ENCODE measurements at places on chromosomes 16 and 17. TPM values are rescaled to one million over a fixed set of nuclear protein-coding genes. Genes with fewer than 3 reads are reported as not detected.

GRCh38 chr17:81452551-81452950 lies 57.3 kb downstream of the BAHCC1 start:
- no peaks in the 10 kb centered on the region for H3K4me1 ChIP-seq
- no peak for DNase-seq
- H3K4me3 ChIP-seq, result no peak overlapping the region
- H3K27ac ChIP-seq, result no peak overlapping the region

DNA sequence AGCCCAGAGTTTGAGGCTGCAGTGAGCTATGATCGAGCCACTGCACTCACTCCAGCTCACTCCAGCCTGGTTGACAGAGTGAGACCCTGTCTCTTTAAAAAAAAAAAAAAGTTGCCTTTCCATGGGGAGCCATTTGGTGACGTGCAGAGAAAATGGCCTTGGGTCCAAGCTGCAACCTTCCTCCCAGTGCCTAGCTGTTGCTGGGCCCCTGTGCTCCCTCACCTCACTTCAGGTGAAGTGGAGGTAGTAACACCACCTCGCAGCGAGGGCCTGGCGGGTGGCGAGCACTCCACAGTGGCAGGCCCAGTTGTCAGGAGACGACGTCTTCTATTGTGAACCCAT lies 17.4 kb downstream of the SYT17 start:
- no peaks in the 10 kb centered on the region for H3K36me3 ChIP-seq
- DNase-seq, result no peak
- no peak overlapping the region for H3K4me3 ChIP-seq
- no peaks in the 10 kb centered on the region for H3K4me1 ChIP-seq

GRCh38 chr16:88924834-88925539 lies 52.0 kb downstream of the CBFA2T3 start:
- peaks cover 62% of the 10 kb centered on the region for H3K4me1 ChIP-seq
- no peak overlapping the region for H3K4me3 ChIP-seq
- no peaks in the 10 kb centered on the region for H3K36me3 ChIP-seq

DNA sequence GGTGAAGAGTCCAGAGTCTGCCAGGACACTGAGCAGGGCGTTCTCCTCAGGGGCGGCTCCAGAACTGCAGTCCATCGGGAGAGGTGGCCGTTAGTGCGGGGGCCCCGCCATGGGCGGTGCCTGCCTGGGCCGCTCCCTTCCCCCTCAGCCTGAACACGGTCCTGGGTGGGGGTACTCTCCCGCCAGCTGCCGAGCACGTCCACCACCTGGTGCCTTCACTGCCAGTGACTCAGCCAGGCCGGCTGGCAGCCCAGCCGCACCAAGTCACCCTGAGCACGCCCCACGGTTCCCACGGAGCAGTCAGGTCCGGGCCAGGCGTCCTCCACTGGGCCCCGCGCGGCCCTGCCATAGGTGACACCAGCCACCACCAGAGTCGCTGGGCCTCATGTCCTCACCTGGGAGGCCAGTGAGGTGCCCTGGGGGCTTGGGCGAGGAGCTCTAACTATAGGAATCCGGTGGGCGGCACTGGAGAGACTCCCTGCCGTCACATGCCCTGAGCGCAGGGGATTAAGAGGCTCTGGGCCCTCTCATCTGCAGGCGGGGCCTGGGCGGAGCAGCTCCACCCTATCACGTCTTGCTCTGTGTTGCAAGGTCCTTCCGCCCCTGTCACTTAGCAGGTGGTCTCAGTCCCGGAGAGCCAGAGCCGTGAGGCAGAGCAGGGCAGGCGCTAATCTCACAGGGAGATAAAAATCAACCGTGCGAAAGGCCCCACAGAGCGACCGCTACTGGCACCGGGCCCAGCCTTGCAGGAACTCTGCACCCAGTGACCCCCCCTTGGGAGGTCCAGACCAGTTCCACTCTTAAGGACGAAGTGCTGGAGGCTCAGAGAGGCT lies 14.3 kb downstream of the PIEZO1 start:
- no peaks in the 10 kb centered on the region for H3K27me3 ChIP-seq
- DNase-seq, result no peak
- H3K36me3 ChIP-seq, result no peaks in the 10 kb centered on the region
- H3K4me3 ChIP-seq, result peak overlapping the region; percentile 36
- peaks cover 83% of the 10 kb centered on the region for H3K4me1 ChIP-seq
- peak overlapping the region; percentile 86 for H3K27ac ChIP-seq

GRCh38 chr17:34171245-34171818 lies 83.8 kb upstream of the CCL2 start:
- H3K4me1 ChIP-seq, result peaks cover 3% of the 10 kb centered on the region
- no peak overlapping the region for H3K4me3 ChIP-seq
- no peak overlapping the region for H3K27ac ChIP-seq
- no peak for DNase-seq

DNA sequence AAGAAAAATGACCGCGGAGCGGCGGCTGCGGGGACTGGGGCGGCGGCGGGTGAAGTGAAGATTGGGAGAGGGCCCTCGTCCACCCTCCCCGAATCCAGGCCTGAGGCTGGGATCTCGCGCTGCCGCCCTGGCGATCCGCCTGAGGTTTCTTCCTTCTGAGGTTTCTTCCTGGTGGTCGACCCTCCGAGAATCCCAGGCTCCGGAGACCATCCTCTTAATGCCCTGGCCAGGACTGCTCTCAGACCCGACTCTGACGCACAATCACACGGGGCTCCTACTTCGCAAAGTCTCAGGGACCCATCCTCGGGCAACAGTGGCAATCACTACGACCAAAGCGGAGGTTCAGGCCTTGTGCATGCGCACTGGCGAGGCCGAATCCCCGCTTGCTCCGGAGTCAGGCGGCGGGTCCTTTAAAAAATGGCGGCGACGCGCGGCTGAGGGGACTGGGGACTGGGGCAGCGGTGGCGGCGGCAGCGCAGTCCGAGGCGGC lies 18.0 kb upstream of the KCNJ18 start:
- no peaks in the 10 kb centered on the region for H3K4me1 ChIP-seq
- H3K4me3 ChIP-seq, result no peak overlapping the region
- DNase-seq, result peak; percentile 82
- no peaks in the 10 kb centered on the region for H3K36me3 ChIP-seq
- H3K27me3 ChIP-seq, result no peaks in the 10 kb centered on the region
- no peak overlapping the region for H3K27ac ChIP-seq

- H3K4me3 ChIP-seq, result peak within 1 kb of the TSS; percentile 50
- no peaks in the 10 kb centered on the region for H3K27me3 ChIP-seq
- H3K4me1 ChIP-seq, result peaks cover 42% of the 10 kb centered on the region
- peaks cover 14% of the 10 kb centered on the region for H3K36me3 ChIP-seq
- H3K27ac ChIP-seq, result peak within 1 kb of the TSS; percentile 89
Measured at GRCh38 chr17:76027159-76027839, at the start of gene EVPL. Gene EVPL (minus strand): TSS chr17:76027306. CDS start chr17:76027198, 108 bp downstream.

GRCh38 chr16:10609402-10609774 lies 29.0 kb upstream of the EMP2 start:
- no peaks in the 10 kb centered on the region for H3K36me3 ChIP-seq
- peaks cover 6% of the 10 kb centered on the region for H3K4me1 ChIP-seq
- no peak for DNase-seq

DNA sequence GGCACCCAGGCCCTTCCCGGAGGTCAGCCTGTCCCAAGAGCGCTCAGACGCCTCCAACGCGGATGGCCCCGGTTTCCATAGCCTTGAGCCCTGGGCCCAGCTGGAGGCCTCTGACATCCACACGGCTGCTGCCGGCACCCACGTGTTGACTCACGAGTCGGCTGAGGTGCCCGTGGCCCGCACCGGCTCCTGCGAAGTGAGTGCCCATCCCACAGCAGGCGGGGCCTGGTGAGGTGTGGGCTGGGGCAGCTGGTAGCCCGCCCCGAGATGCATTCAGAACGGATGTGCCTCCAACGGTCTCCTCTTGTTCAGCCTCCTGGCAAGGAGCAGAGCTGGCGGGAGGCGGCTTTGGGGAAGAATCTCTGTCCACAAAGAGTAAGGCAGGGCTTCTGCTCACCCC lies 2.7 kb downstream of the WDR90 start:
- peaks cover 38% of the 10 kb centered on the region for H3K4me1 ChIP-seq
- no peak for DNase-seq
- H3K27ac ChIP-seq, result no peak overlapping the region
- no peaks in the 10 kb centered on the region for H3K27me3 ChIP-seq

DNA sequence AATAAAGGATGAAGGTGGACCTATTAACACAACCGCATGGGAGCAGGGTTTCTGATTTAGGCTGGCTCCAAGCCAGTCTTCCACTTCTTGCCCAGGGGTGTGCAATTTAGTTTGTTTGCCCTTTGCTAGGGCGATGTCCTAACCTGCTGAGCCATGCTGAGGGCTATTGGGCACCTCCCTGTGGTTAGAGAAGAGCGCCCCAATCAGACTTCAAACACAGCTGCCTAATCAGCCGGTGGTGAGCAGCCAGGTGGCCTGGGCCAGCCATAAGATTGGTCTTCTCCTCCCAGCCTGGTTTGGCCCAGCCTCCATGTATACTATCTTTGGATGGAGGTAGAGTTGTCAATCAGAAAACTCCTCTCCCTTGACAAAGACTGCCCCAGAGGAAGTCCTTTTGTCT lies 15.7 kb downstream of the TMEM94 start:
- H3K36me3 ChIP-seq, result peaks cover 27% of the 10 kb centered on the region
- no peak overlapping the region for H3K27ac ChIP-seq
- no peak overlapping the region for H3K4me3 ChIP-seq
- no peak for DNase-seq
- no peaks in the 10 kb centered on the region for H3K27me3 ChIP-seq

GRCh38 chr17:81549031-81549557 lies 3.1 kb downstream of the FAAP100 start:
- no peak for DNase-seq
- no peaks in the 10 kb centered on the region for H3K27me3 ChIP-seq
- no peak overlapping the region for H3K4me3 ChIP-seq
- no peak overlapping the region for H3K27ac ChIP-seq

DNA sequence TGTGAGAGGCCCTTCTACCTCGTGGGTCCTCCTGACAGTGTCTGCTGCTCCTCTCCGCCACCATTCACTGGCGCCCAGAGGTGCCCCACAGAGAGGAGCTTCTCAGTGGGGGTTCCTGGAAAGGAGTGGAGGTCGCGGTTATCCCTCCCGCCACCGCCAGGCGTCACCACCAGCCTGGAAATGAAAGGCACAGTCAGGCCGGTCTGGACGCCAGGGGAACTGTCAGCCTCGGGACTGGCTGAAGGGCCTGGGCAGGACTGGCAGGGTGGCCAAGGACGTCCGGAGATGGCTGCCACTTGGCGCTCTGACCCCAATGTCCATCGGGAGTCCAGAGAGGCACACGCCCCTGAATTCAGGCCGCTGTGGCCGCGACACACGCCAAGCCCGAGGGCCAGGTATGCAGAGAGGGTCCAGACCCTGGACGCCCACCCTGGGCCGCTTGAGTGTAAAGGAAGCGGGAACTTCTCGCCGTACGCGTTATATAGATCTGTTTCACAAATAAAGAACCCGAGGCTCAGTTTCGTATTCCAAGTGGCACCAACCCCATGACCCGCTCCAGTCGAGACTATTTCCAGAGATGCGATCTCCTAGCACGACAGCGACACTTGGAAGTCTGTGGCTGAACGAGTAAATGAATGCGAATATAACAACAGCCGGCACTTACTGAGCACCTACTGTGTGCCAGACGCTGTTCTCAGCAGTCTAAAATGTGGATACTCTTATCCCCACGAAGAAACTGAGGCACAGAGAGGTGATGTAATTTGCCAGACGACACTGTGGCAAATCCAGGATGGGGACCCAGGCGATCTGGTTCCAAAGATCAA lies 7.6 kb upstream of the NXPH3 start:
- H3K27ac ChIP-seq, result no peak overlapping the region
- H3K36me3 ChIP-seq, result no peaks in the 10 kb centered on the region

DNA sequence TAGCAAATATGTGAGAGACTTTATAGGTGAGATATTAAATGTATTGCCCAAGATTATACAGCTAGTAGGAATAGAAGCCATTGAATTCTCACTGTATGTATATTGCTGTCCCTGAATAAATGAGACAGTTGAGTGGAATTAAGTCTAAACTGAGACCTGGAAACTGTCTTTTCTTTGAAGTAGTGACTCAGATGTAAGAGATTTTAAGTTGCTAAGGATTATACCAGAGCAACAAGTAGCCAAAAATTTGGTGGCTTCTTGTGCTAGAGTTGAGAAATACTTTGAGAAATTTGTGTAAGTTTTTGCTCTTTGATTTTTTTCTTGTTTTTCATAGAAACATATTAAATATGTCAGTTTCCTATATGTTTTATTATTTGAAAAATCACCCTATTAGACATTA lies 58.7 kb downstream of the TANC2 start:
- no peaks in the 10 kb centered on the region for H3K4me1 ChIP-seq
- H3K4me3 ChIP-seq, result no peak overlapping the region
- H3K27ac ChIP-seq, result no peak overlapping the region
- DNase-seq, result no peak

DNA sequence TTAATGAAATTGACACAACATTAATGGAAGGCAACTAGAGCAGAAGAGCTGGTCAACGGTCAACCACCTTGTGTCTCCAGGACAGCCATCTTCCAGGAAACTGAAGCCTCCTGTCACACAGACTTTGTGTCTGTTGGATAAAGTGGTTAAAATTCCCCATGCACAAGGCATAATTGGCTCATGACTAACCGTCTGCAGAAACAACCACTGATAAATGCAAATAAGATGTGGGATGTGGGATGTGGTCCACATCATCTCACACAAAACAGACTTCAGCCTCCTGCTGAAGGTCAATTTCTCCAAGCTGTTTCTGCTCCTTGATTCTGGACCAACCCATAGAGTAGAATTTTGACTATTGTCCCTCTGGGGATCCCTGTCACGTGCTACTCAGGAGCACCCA lies 26.9 kb upstream of the XYLT1 start:
- H3K27me3 ChIP-seq, result peaks cover 4% of the 10 kb centered on the region
- H3K4me3 ChIP-seq, result no peak overlapping the region
- DNase-seq, result no peak
- no peak overlapping the region for H3K27ac ChIP-seq

GRCh38 chr16:21943571-21943970 lies 9.6 kb upstream of the UQCRC2 start:
- no peak for DNase-seq
- H3K27ac ChIP-seq, result no peak overlapping the region
- no peaks in the 10 kb centered on the region for H3K4me1 ChIP-seq
- H3K4me3 ChIP-seq, result no peak overlapping the region

Gene TMC7
- total RNA-seq, result 2.6 TPM

Gene MYH1
- total RNA-seq, result not detected

Gene P2RX5
- total RNA-seq, result not detected

Gene ANKS4B
- total RNA-seq, result not detected

Gene FBXW10
- not detected for total RNA-seq

Gene CLEC3A
- not detected for total RNA-seq

Gene KRTAP17-1
- 81.5 TPM for total RNA-seq

Gene TBC1D3
- total RNA-seq, result not detected

All from suprapubic skin (tissue), 4 donors.